ENCODE measurements at places on chromosomes 5 and 9. TPM values are rescaled to one million over a fixed set of nuclear protein-coding genes. Genes with fewer than 3 reads are reported as not detected.

ZNF782 gene
- polyA plus RNA-seq = 1.3 TPM

PRDM9 gene
- polyA plus RNA-seq = not detected

GHR gene
- polyA plus RNA-seq = 0.03 TPM

CDX1 gene
- polyA plus RNA-seq = 0.26 TPM

PDE6A gene
- polyA plus RNA-seq = 0.06 TPM

LAMC3 gene
- 0.07 TPM for polyA plus RNA-seq

AGXT2 gene
- polyA plus RNA-seq = not detected

ZNG1F gene
- 12.6 TPM for polyA plus RNA-seq

PCDHB6 gene
- polyA plus RNA-seq = 5.0 TPM

ERGIC1 gene
- polyA plus RNA-seq = 111 TPM

STXBP1 gene
- 44.3 TPM for polyA plus RNA-seq

ANKRD34B gene
- not detected for polyA plus RNA-seq

IRX4 gene
- not detected for polyA plus RNA-seq

OSMR gene
- 56.0 TPM for polyA plus RNA-seq

FAM163B gene
- polyA plus RNA-seq = 0.05 TPM

GFI1B gene
- 0.03 TPM for polyA plus RNA-seq

MAPKAP1 gene
- polyA plus RNA-seq = 97.9 TPM

RAB3C gene
- polyA plus RNA-seq = 0.03 TPM

CYLC2 gene
- polyA plus RNA-seq = not detected

CHD1 gene
- 15.2 TPM for polyA plus RNA-seq

IRGM gene
- 0.13 TPM for polyA plus RNA-seq

POLR3G gene
- 16.4 TPM for polyA plus RNA-seq

OTP gene
- not detected for polyA plus RNA-seq

CDH9 gene
- not detected for polyA plus RNA-seq

TEX48 gene
- 0.46 TPM for polyA plus RNA-seq

BSPRY gene
- 0.03 TPM for polyA plus RNA-seq

BAAT gene
- 0.02 TPM for polyA plus RNA-seq

PCDHGA11 gene
- polyA plus RNA-seq = 0.18 TPM

TEK gene
- polyA plus RNA-seq = 0.03 TPM

PCDHB5 gene
- polyA plus RNA-seq = 0.10 TPM

SLC38A9 gene
- 14.2 TPM for polyA plus RNA-seq

TSSK1B gene
- polyA plus RNA-seq = 0.05 TPM

SAXO1 gene
- polyA plus RNA-seq = 0.03 TPM

DMRT3 gene
- not detected for polyA plus RNA-seq

PPP1R26 gene
- 20.1 TPM for polyA plus RNA-seq

IFNA21 gene
- polyA plus RNA-seq = not detected

MSMP gene
- 1.2 TPM for polyA plus RNA-seq

SLC25A2 gene
- not detected for polyA plus RNA-seq

IFNA13 gene
- not detected for polyA plus RNA-seq

GRIA1 gene
- 0.35 TPM for polyA plus RNA-seq

LCP2 gene
- polyA plus RNA-seq = not detected

PGM5 gene
- polyA plus RNA-seq = not detected

FOXD4L4 gene
- 0.13 TPM for polyA plus RNA-seq

SPAG8 gene
- polyA plus RNA-seq = 1.5 TPM

FAM221B gene
- not detected for polyA plus RNA-seq

TUBB4B gene
- 508 TPM for polyA plus RNA-seq

DOCK2 gene
- polyA plus RNA-seq = 3.8 TPM

CCL27 gene
- polyA plus RNA-seq = 0.10 TPM

SYK gene
- not detected for polyA plus RNA-seq

PCDHGA4 gene
- polyA plus RNA-seq = 2.2 TPM

All from SK-N-SH (cell line).